CD4-positive, alpha-beta T cell treated with Interferon alpha-2 for 1 hour (primary cell): ENCODE measurements at places on chromosomes 4 and X.

DNA sequence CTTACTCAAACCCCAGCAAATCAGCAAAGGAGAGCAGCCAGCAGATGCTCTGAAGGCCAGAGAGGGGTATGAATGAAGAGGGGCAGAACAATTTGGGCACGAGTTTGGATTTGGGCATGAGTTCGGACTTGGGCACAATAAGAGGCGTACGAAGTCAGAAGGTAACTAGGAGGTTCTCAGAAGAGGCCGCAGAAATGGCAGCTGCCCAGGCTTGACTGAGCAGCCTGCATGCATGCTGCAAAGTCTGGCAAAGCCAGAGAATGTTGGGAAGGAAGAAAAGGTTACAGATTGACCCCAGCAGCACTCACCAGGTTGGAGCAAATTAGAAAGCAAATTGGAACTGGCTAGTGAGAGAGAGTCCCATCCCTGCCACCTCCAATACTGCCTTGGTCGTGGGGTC lies 15.2 kb downstream of the CCDC149 start:
- DNase-seq = no peak

- no peak for DNase-seq
These were observed 47.7 kb upstream of the PPP2R2C start for GRCh38 chr4:6520051-6520636.

DNA sequence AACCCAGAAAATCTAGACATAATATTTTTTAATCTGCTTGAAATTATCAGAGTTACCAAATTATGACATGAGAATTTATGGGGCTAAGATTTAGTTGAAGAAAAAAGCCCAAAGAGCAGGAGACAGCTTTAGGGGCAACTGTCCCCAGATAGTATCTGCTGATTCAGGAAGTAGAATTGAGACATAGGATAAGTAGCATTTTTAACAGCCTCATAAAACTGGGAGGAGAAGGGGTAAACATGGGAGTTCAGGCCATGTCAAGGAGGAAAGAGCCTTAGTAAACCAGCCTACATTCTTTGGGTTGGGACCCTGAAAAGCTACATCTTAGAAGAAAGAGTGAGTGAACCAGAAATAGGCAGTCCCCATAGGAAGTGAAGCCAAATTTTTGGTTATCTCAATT lies 9.7 kb upstream of the RAB28 start:
- DNase-seq = no peak

DNA sequence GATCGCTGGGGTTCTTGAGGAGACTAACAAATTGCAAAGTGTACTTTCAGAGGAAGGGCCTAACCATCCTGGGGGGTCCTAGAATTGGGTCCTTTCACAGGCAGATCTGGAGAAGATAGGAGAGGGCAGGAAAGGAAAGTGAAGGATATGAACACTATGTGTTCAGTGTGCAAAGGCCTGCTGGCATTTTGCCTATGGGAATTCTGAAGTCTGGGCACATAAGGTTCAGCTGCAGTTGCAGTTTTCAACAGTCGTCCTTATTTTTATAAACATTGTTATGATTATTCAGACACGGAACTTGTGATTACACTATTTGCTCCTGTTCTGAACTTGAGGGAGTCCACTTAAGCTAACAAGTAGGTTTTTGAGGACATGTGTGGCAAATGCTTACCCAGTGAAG lies 1.3 kb upstream of the SLC25A5 start:
- no peak for DNase-seq

- no peak for DNase-seq
These were observed 1217.7 kb downstream of the PCDH19 start for GRCh38 chrX:99192421-99192820.

DNA sequence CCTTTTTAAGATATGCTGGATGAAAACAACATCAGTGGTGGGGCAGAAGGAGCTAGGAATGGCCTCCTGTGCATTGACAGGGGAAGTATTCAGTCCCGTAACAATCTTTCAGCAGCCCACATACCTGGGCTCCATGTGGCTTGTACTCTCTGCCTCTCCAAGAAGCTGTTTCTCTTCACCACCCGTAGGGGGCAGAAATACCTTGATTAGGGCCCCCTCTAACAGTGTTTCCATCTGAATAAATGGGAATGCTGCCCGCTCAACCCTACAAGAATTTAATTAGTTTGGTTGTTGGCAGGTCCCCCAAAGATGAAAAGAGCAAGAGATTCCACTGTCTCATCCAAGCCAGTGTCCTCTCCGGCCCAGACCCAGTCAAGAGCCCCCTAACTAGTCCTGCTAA lies 155.2 kb downstream of the SMIM20 start:
- no peak for DNase-seq
